Effector CD4-positive, alpha-beta T cell (primary cell): ENCODE measurements at places on chromosomes 6 and 20.
A peak's percentile ranks its signal among the peaks of the same experiment; 100 is the strongest.

DNA sequence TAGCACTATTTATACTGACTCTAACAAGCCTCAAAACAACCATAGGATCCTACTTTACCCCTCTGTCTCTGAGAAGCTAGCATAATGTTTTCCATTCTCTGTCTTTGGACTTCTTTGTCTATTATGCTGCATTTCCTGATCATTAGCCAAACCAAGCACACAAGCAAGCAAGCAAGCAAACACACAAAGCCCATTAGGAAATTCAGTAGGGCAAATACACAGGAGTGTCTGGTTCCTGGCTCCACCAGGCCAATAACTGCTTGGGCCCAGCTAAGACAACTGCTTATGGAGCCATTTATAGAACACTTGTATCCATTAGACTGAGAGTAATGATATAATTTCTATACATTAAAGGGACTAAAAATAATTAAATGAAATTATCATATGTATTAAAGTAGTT is 952.9 kb upstream of the EPHA7 start:
- no peak for DNase-seq

- no peak for DNase-seq
Measured at GRCh38 chr6:34232901-34233300, 3.8 kb upstream of the HMGA1 start.

DNA sequence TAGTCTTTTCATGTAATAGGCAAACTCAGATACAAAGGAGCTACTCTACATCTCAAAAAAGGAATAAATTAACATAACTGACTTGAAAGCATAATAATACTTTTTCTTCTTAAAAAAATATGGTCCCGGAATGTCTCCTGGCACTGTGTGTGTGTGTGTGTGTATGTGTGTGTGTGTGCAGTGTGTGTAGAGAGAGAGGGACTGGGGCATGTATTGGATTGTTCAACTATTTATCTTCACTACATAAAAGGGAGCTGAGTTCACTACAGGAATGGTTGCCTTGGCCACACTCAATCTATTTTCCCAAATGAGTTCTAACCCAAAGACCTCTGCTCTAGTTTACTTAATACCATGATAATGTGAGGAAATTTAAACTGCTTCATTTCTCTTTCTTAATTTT is 51.1 kb downstream of the B3GAT2 start:
- DNase-seq, result no peak

GRCh38 chr20:19688031-19688806 is 69.8 kb upstream of the RIN2 start:
- DNase-seq, result no peak

GRCh38 chr6:88520445-88520844 is 354.3 kb upstream of the CNR1 start:
- no peak for DNase-seq

- DNase-seq, result no peak
Measured at GRCh38 chr20:50325215-50325614, 134.6 kb downstream of the CEBPB start.

DNA sequence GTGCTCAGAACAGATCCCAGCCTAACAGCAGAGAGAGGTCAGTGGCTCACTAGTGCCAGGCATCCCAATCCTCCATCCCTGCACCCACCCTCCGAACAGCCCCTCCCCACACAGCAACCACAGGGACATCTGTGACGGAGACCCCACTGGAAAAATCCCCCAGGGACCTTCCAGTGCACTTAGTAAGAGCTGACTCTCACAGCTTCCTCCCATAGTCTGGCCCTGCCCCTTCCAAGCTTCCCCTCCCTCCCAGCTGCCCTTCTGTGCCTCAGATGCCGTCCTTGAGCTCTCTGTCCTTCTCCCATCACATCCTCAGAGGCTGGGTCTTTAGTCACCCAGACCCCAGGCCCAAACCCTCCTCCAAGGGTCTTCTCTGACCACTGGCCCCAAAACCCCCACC is 9.7 kb upstream of the THBS2 start:
- DNase-seq, result no peak

- DNase-seq, result no peak
Measured at GRCh38 chr6:168101590-168102314, 22.7 kb upstream of the FRMD1 start.

GRCh38 chr20:18276821-18277220 is 11.5 kb upstream of the ZNF133 start:
- DNase-seq, result peak; percentile 33

DNA sequence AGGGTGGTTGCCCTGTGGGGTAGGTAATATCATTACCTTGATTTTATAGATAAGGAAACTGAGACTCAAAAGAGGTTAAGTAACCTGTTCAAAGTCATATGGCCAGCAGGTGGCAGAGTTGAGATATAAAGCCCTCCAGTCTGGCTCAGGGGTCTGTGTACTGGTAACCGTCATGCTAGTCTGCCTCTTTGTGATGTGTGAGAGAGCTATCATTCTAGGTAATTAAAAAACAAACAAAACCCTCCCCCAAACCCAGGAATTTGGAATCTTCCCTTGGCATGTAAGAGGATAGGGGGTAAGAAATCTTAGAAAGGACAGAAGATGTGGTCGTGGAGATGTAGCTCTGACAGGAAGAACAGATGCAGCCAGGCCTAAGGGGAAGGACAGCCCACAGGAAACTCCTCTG is 206.0 kb downstream of the CDC5L start:
- peak; percentile 24 for DNase-seq

DNA sequence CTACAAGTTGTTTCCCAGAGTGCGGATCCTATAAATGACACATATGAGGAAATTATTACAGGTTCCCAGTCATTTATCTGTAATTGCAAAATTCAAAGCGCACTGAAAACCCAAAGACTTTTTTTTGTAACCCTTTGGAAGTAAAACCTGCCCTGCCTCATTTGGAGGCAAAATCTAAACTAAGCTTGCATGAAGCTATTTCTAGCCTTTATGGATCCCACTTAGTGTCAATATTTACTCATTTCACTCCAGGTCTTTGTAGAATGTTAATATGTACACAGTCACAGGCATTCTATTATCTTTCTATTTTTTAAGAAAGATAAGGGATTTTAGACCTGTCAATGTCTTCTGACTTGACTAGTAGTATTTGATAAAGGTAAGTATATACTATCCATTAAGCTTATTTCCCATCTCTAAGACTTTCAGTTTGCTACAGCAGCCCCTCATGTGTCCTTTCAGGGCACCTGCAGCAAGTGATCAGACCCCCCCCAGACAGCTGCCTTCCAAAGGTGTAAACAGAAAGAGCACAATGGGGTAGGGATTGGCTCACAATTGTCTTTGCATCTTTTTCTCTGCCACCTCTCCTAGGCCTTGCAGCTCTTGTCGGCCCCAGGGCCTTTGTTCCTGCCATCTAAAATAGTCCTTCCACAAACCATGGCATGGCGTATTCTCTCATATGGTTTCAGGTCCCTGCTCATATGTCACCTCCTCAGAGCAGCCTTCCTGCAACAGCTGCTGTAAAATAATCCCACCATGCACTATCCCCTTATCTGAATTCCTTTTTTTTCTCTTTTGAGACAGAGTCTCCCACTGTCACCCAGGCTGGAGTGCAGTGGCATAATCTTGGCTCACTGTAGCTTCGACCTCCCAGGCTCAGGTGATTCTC is 1.3 kb upstream of the REPS1 start:
- no peak for DNase-seq

GRCh38 chr6:129671442-129672340 is 38.3 kb downstream of the ARHGAP18 start:
- peak; percentile 23 for DNase-seq

GRCh38 chr20:32941155-32941885 is 62.9 kb downstream of the SUN5 start:
- no peak for DNase-seq

DNA sequence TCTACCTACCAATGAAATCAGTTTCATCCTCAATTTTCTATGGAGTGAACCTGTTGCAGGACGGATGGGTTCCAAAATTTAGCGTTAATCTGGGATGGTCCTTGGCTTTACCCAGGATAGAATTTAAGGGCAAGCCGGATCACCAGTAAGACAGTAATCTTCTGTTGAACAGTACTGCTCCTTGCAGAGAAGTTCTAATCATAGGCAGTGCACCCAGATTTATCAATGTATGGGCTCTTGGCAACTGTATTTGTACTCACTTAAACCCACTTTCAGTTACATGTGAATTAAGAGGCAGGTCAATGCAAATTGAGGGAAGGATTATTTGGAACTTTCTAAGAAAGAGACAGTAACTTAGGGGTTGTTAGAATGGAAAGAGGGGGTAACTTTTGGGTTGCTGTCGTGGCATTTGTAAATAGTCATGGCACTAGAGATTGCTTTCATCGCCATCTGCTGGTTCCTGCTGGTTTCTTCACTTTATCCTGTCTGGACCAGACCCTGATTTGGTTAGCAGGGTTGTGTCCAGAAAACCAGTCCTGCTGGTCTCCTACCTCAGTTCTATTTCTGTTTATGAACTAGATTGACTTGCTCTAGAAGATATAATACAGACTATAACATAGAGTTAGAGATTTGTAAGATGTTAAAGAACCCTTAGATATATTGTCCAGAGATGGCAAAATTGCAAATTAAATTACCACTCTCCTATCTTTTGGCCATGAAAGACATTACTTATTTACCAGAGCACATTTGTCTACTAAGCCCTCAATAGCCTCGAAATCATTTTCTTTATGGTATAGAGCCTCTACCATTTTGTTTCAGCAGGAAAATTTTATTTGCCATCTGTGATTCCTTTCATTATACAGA is 646.3 kb downstream of the UTRN start:
- no peak for DNase-seq

- no peak for DNase-seq
Measured at GRCh38 chr6:16596616-16597331, 164.5 kb downstream of the ATXN1 start.

- no peak for DNase-seq
Measured at GRCh38 chr6:146277142-146277541, 248.3 kb downstream of the GRM1 start.

GRCh38 chr6:150567380-150567779 is 32.3 kb upstream of the PLEKHG1 start:
- DNase-seq, result no peak

DNA sequence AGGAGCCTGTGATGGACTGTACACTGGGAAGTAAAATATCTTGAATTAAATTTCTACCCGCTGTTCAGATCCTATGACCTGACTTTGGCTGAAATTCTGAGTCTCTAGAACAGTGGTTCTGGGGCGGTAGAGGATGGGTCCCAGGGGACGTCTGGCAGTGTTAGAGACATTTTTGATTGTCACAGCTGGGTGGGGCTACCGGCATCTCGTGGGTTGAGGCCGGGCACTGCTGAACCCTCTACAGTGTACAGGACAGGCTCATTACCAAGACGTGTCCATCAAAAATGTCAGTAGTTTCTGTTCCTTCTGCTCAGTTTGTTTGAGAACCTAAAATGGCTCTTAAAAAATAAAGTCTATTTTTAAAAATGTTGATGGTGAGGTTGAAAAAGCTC is 11.5 kb upstream of the RPS6KA2 start:
- no peak for DNase-seq

DNA sequence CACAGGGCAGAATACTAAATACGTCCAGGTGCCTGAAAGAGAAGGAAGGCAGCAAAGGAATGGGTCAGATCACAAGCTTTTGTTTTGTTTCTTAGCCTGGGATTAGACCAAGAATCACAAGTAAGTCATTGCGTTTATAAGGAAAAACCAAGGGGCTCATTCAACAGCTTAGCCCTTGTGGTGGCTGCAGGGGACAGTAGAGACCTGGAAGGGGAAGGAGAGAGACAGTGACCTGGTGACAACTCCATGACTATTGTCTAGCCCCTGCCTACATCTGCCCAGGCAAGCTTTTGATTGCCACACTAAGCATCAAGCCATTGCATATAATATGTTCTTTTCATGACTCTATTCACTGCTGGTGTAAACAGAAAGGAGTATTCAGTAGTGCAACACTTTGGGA is 30.2 kb upstream of the TBC1D7 start:
- no peak for DNase-seq

GRCh38 chr6:167827583-167828324 is 1.0 kb downstream of the AFDN start:
- DNase-seq, result peak; percentile 16

DNA sequence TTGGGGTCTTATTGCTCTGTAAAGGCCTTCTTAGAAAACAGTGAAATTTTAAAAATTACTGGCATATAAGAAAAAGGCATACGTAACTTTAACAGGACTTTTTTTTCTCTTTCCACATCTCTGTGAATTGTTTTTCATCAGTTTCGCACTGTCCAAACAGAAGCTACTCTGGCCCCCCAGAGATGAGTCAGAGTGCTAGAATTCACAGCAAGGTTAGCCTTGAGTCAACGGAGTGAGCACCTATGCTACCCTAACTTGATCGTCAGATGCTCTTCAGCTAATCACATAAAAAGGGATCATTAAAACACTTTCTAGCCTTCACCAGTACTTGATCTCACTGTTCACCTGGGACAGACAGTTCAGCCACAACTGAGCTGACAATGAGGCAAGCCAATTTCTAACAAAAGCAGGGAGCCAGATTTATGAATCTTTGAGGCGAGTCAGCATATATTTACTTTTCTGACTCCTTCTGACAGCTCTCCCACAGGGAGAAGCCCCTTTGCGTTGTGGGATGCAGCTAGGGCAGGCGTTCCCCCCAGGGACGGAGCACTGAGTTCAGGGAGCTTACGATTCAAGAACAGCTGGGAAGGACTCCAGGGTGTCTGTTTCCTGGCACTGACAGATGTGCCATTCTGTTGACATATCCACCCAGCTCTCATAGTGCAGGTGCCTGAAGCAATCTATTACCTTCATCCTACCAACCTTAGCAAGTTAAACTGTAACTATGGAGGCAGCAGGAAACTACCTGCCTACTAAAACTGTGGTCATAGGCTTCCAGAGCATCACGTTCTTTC is 46.4 kb upstream of the SPDEF start:
- no peak for DNase-seq

GRCh38 chr6:107235511-107235910 is 120.2 kb upstream of the BEND3 start:
- no peak for DNase-seq

- DNase-seq, result no peak
Measured at GRCh38 chr20:62845416-62846160, 16.0 kb downstream of the TCFL5 start.

DNA sequence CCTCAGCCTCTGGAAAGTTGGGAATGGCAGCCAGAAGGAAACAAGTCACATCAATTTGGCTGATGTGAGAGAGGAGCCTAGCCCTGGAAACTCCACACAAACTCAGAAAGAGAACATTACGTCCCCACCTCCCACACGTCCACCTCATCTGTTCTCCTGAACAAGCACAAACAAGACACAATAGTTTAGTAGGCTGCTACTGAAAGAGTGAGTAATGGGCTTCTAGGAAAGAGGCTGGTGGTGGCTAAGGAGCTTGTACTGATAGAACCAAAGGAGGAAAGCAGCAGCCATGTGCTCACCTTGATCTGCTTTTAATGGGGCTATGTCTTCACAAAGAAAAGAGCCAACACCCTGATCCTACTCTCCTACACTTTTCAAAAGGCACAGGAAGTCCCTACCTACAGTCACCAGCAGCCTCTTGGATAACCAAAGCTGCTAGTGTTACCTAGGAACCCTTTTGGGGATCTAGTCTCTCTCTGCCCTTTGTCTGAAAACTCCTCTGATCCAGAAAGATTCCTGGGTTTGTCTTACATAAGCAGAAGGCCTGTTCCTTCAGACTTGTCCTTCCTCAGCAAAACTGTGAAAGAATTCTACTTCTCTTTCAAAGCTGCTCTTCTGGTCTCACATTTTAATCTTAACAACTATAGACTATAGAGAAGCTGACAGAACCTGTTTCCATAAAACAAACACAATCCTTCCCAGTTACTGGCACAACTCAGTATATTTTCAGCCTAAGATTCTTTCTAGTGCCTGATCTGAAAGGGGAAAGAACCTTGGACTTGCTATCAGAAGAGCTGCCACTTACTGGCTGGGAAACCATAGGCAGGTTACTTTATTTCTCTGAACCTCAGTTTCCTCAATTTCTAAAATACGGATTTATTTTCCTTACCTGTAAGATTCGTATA is 3.1 kb downstream of the PLAGL2 start:
- DNase-seq, result no peak

- DNase-seq, result no peak
Measured at GRCh38 chr6:146357578-146358430, 185.8 kb upstream of the RAB32 start.
